ENCODE measurements at places on chromosomes 16 and 17. TPM values are rescaled to one million over a fixed set of nuclear protein-coding genes. Genes with fewer than 3 reads are reported as not detected.

The SSTR5 gene
- total RNA-seq, result 1.3 TPM

The MT1E gene
- 97.3 TPM for total RNA-seq

The TEPSIN gene
- total RNA-seq, result 20.5 TPM

The TERB1 gene
- not detected for total RNA-seq

The ATP1B2 gene
- total RNA-seq, result not detected

The ZACN gene
- total RNA-seq, result not detected

The CCL4 gene
- not detected for total RNA-seq

The SLC47A1 gene
- total RNA-seq, result 3.2 TPM

The SRCIN1 gene
- under 0.01 TPM for total RNA-seq

The UBE2G1 gene
- total RNA-seq, result 67.8 TPM

The NUFIP2 gene
- 51.8 TPM for total RNA-seq

The CACNG3 gene
- not detected for total RNA-seq

The MMP25 gene
- under 0.01 TPM for total RNA-seq

The CACNG1 gene
- total RNA-seq, result not detected

The SEZ6L2 gene
- total RNA-seq, result 0.67 TPM

The TP53TG3C gene
- not detected for total RNA-seq

The APOH gene
- not detected for total RNA-seq

The CPPED1 gene
- 42.5 TPM for total RNA-seq

The GPR179 gene
- not detected for total RNA-seq

The DUS1L gene
- total RNA-seq, result 68.3 TPM

The PALB2 gene
- total RNA-seq, result 11.1 TPM

The GNGT2 gene
- total RNA-seq, result 4.6 TPM

The PYDC1 gene
- total RNA-seq, result not detected

The TMEM114 gene
- not detected for total RNA-seq

The TMEM88 gene
- total RNA-seq, result 43.0 TPM

The NPIPB13 gene
- total RNA-seq, result 3.6 TPM

The PMP22 gene
- total RNA-seq, result 30.7 TPM

The HMOX2 gene
- total RNA-seq, result 164 TPM

The TBC1D3K gene
- total RNA-seq, result not detected

The HEXIM1 gene
- total RNA-seq, result 8.1 TPM

The HEATR9 gene
- total RNA-seq, result not detected

The TEKT5 gene
- 0.65 TPM for total RNA-seq

The CLEC19A gene
- not detected for total RNA-seq

The TMIGD1 gene
- not detected for total RNA-seq

The CDH8 gene
- total RNA-seq, result not detected

Data from vein endothelial cell (primary cell).